ENCODE measurements at places on chromosomes 13 and 19.
A peak's percentile ranks its signal among the peaks of the same experiment; 100 is the strongest.

DNA sequence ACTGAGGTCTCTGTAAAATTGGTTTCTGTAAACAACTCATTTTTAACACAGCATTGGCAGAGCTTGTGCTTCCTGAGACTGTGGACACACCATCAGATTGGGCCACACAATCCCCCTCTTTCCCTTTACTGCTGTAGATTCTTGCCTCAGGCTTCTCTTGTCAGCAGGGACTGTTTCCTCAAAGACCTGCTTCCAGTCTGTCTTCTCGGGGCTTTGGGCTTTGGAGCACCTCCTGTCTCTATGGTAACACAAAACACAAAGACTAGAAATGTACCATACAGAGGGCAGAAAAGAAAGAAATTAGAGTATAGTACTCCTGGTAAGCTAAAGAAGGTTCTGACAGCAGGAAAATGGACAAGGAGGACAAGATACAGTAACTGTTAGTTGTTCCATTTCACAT lies 484.5 kb downstream of the DIAPH3 start:
- DNase-seq: no peak

- no peak for DNase-seq
These were observed 576 bp downstream of the DOT1L start for GRCh38 chr19:2164020-2164998.

DNA sequence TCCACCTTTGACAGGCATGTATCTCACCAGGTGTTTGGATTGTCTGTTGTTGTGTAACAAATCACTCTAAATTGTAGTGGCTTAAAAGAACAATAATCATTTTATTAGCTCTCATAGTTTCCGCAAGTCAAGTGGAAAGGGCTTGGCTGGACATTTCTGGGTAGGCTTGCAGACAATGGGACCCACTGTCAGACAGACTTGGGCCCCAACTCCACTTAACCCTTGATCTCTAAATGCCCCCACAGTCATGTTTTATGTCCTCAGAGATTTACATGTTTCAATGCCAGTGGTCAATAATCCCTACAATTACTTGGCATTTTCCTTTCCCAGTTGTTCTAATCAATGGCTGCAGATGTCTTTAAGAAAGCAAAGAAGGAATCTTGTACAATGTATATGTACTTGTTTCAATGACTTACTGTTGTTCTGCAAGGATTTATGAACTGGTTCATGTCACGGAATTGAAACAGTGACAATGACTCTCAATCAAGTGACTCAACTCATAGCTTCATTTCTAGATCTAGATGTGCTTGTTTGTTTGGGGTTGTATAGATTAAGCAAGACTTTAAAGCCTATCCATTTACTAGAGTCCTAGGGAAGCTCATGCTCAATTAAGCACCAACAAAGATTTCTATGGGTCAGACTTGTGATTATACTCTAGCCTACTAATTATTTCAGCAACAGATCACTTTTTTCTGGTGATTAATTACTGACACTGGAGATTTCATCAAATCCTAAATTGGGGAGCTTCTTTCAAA lies 510.1 kb upstream of the NBEA start:
- DNase-seq: no peak

DNA sequence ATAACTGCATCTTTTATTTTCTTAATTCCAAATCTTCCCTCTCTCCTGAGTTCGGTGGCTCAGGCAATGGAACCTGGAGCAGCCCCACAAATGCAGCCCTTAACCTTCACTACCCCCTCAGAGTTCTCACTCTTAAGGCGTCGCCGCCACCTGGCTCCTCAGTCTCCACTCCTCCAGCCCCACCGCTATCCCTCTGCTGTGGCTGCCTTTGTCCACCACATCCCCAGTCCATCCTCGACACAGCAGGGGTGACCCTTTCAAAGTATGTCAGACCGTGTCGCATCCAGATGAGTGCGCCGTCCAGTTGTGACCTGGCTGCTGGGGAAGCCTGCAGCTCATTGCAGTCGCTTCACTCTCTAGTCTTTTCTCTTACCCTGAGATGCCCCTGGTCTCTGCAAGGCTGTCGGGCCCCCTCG lies 1.0 kb downstream of the SPPL2B start:
- DNase-seq: no peak

DNA sequence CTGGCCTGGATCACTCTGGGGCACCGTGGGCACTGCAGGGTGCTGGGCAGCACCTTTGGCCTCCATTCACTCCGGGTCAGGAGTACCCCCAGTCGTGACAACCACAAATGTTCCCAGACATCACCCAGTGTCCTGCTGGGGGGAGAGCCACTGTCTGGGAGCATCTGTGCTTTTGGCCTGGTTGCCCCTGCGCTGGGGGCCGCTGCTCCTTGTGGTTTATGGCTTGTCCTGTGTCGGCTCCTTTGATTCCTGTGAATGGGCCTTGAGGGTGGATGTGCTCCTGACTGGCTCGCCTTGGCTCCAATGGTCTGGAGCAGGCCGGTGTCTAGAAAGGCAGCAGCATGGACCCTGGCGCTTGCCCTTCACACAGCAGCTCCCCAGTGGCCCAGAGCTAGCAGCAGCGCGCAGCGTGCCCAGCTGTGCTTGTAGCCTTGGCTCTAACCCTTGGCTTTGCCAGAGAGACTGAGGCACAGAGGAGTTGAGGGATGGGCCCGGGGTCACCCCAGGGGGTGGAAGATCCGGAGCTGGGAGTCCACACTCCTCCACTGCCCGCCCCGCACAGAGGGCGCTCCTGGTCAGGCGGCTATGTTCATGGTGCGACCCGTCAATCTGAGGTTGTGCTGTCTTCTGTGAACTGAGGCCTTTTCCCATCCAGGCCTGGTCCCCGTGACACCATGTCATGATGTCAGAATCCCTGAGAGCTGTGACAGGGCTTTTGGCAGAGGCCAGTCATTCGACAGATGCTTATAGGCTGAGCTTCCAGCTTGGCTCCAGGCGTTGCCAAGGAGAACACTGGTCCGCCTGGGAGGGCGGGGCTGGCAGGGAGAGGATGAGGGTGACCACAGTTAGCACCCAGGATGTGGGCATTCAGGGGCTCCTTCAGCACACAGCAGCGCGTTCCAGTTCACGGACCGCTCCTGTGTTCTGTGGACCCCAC lies 4.1 kb downstream of the DAZAP1 start:
- no peak for DNase-seq

GRCh38 chr13:40023595-40024203 lies 368.2 kb downstream of the COG6 start:
- no peak for DNase-seq

DNA sequence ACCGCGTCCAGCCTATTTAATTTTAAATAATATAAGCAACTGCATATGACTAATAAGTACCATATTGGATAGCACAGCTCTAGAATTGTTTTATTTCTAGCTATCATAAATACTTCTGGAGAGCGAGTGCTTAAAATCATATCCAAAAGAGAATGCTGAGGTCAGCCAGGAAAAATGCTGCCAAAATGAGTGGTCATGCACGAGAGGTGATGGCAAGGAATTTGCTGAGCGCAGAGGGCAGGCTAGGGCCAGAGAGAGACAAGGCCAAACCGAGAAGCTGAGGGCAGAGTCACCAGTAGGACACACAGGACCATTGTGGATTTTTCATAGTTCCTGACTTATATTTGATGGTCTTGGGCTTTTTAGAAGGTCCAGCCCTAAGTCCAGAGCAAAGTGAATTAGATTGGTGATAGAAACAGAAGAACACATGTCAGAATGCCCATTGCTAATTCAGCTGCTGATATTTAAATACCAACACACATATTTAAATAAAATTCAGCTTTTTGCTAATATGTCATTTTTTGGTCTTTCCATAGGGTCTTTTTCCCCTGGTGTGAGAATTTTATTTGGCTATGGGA lies 33.6 kb upstream of the UBL3 start:
- DNase-seq: no peak

- DNase-seq: peak; percentile 68
These were observed 3.5 kb downstream of the YJEFN3 start for GRCh38 chr19:19531951-19532805.

DNA sequence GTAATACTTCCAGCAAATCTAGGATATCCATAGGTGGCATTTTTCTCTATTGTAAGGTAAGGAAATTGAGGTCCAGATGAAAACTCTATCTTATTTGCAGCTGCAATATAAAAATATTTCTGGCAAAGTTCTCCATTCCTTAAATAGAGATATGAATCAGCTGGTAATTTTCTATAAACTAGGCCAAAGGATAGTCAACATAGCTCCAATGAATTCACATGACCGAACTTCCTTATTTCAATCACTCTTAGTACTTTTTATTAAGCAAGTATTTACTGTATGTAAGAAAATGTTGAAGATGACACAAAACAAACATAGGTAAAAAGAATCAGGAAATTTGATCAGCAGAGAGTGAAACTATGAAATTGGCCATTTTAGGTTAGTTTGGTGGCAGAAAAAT lies 13.0 kb upstream of the LCP1 start:
- no peak for DNase-seq

- DNase-seq: no peak
These were observed 368.5 kb upstream of the ZNF507 start for GRCh38 chr19:31976775-31977536.

DNA sequence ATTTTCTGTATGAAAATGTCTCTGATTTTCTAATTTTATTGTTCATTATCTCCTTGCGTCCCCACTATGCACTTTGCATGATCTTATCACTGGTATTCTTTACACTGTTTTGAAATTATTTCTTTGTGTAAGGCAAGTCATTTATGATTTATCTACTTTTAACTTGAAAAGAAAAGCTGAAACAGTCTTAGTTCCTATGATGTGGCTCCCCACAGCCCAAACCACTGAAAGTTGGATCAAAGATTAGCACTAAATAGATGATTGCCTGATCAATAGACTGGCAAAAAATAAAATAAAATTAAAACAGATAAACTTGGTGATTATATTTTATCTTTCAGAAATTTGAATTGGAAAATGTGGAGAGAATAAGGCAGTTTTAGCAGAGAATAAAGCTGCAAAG lies 1101.9 kb downstream of the PCDH9 start:
- DNase-seq: no peak

DNA sequence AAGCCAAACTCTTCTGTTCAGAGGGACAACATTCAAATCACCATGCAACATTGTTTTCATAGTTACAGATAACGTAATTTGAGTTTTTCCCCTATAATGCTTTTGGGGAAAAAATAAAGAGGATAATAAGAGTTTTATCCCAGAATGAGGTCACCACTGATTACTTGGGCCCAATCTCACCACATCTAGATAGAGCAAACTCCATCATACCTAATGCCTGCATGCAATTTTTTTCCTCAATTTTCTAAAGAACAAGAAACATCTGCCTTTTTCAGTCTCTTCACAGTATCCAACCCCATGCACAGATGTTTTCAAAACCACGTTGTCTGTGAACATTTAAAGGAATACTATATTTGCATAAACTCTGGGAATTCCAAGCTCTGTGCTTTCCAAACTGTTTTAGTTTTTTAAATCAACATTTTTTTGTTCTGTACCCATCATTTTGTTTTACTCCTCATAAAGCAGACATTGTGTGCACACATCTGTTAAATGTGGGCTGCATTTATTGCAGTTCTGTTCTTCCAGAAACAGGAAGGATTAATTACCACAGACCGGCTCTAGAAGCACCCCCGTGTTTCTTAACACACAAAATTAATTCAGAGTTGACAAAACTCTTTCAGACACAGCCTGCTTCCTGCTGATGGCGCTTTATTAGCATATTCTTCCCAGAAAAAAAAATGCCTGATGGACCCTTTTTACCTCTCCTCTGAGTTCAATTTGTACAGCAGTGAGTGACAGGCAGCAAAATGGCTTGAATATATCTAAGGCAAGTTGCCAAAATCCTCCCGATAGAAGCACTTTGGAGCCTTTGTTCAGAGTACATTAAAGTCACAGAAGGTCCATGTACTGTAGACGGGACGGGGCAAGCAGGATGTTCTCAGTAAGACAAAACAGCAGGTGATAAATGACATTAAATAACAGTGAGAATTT lies 1171.9 kb downstream of the EFNB2 start:
- no peak for DNase-seq

DNA sequence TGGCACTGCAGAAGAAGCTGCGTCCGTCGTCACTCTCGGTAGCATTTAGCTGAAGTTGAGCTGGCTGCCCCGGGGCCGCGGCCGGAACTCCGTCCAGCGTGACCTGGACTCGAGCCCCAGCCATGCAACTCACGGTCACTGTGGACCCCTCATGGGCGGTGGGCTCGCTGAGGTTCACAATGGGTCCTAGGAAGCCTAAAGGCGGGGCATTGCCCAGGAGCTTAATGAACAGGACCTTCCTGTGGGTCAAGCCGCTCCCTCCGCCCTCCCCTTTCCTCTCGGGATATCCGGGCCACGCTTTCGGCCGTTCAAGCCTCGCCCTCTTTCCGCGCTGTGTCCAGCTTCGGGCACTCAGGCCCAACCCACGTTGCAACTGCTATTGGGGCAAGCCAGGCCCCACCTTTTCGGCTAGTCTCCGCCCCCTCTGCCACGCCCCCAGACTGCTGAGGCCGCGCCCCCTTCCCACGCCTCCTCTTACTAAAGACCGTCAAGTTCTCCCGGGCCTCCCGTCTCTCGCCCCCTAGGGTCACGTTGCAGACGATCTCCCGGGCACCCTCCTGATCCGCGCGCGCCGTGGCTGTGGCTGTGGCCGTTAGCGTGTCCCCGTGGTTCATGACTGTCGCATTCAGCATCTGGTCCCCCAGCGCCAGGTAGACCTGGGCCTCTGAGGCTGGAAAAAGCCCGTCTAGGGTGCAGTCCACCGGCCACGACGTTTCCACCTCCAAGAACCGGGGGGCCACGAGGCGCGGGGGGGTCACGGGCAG lies 1.4 kb upstream of the RAVER1 start:
- DNase-seq: no peak

- DNase-seq: no peak
These were observed 8.9 kb downstream of the CACNG8 start for GRCh38 chr19:53971673-53972072.

- no peak for DNase-seq
These were observed 2.4 kb upstream of the URI1 start for GRCh38 chr19:29939628-29940027.

DNA sequence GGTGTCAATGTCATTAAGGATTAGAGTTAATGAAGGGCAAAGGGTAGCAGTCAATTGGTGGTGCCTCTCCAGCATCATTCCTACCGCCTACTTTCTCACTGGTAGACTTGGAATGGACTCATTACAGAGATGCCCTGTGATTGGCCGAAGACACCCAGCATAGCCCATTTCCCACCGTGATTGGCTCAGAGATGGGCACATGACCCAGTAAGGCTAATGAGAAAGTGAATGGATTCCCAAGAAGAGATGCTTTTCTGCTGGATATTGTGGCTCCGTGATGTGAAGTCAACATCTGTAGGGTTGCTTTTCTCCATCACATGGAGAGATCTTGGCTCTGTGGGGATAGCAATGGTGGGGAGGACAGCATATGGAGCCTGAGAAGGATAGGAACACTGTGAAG lies 11.6 kb downstream of the VSIG10L start:
- no peak for DNase-seq

All from stimulated activated CD8-positive, alpha-beta memory T cell treated with anti-CD3 and anti-CD28 coated beads, Interleukin-4, amount 100 ng/mL, for 4 hours (primary cell).